ENCODE measurements at places on chromosomes 7 and 10.

DNA sequence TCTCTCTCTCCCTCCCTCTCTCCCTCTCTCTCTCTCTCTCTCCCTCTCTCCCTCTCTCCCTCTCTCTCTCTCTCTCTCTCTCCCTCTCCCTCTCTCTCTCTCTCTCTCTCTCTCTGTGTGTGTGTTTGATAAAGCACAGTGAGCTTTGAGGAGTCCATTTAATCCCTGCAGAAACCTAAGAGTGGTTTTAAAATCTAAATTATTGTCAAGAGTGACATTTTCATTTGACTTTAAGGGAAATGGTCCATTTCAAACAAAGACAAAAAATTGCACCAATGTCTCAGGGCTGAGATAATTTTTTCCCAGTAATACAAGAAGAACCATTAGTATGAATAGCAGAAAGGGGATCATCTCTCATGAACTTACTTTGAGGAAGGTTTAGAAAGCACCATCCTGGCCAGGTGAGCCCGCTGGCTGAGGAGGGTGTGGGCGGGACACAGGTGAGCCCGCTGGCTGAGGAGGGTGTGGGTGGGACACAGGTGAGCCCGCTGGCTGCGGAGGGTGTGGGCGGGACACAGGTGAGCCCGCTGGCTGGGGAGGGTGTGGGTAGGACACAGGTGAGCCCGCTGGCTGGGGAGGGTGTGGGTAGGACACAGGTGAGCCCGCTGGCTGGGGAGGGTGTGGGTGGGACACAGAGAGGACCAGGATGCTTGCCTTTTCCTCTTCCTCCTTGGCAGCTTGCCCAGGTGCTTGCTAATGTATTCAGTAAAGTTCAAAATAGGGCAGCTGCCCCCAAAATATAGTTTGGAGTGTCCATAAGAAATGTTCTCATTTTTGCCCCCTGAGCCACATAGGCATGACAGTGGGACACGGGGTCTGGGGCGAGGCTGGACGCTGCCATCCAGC lies 125.0 kb downstream of the DNAJB6 start:
- DNase-seq = no peak

- DNase-seq = no peak
Measured at GRCh38 chr10:25094590-25094989, 78.2 kb downstream of the THNSL1 start.

DNA sequence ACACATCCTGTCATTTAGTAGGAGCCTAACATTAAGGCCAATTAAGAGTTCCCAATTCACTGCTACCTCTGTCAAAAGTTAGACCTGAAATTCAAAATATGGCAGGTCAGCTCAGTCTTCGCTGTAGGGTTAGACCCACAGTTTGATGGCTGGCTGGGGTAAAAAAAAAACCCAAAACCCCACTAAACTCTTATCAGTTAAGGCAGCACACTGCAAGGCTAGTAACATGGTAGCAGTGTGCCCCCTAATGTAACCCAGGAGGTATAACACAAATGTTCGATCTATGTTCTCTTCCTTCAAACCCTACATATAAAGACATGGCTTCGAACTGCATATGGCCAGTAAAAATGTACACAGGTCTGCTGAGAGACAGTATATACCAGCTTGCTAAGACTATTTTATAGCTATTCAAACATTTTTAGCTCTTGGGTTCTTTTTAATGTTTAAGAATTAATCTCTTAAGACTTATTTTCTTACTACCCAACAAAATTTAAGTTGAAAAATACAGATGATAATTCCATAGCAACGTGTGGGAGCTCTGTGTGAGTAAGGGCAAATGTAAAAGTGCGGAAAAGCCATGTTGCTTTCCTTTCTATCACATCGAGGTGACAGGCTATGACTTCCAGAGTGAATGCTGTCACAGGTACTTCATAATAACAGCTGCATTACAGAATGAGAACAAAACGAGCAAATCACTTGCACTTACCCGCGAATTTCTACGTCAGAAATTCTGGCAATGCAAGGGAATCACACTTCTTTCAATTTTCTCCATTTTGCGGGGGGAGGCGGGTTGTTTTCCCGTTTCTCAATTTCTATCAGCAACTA lies 168.4 kb upstream of the IMMP2L start:
- no peak for DNase-seq

- DNase-seq = no peak
Measured at GRCh38 chr7:29480451-29480850, 83.2 kb upstream of the PRR15 start.
